ENCODE measurements at places on chromosomes 3 and 15. TPM values are rescaled to one million over a fixed set of nuclear protein-coding genes. Genes with fewer than 3 reads are reported as not detected.

DNA sequence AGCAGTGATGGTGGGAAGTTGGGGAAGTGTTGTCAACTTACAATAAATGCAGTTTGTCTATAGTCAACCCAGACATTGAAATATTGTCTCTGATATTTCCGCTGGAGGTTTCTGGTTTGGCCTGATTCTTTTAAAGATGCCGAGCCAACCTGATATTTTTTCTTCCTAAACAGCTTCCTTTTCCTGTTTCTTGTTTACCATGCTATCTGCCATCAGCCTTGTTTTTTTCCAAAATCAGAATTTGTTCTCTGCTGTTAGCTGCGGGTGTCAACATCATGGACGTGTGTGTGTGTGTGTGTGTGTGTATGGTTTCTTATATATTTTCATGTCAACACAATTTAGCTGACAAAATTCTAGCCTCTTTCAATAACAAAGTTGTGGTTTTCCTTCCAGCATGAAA lies 41.2 kb upstream of the XCR1 start:
- H3K27ac ChIP-seq: peak overlapping the region; percentile 27
- peaks cover 19% of the 10 kb centered on the region for H3K36me3 ChIP-seq
- H3K27me3 ChIP-seq: peaks cover 2% of the 10 kb centered on the region
- H3K4me1 ChIP-seq: peaks cover 54% of the 10 kb centered on the region
- peak overlapping the region; percentile 11 for H3K4me3 ChIP-seq
- no peak for DNase-seq

GRCh38 chr3:23096041-23096440 lies 107.1 kb upstream of the UBE2E2 start:
- no peak for DNase-seq
- H3K4me3 ChIP-seq: no peak overlapping the region
- H3K27me3 ChIP-seq: peaks cover 2% of the 10 kb centered on the region

DNA sequence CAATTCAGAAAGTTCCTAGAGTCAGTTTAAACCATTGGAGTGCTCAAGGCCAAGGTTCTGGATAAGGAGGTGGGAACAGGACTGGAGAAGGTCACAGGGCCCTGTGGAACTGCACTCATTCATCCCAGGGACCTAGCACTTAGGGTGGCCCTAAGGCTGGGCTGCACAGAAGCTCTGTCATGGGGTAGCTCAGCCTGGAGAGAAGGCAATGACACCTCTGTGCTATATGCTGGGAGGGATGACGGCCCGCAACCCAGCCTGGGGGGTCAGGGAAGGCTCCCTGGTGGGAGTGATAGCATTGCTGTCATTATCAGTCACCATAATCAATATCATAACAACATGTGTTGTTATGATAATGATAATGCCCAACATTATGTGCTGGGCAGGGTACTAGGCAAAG lies 13.4 kb downstream of the RBP1 start:
- H3K4me1 ChIP-seq: no peaks in the 10 kb centered on the region
- no peak for DNase-seq
- H3K36me3 ChIP-seq: no peaks in the 10 kb centered on the region
- H3K4me3 ChIP-seq: no peak overlapping the region

- H3K27me3 ChIP-seq: peaks cover 28% of the 10 kb centered on the region
- H3K27ac ChIP-seq: no peak overlapping the region
- H3K36me3 ChIP-seq: no peaks in the 10 kb centered on the region
- peak; percentile 40 for DNase-seq
Observed at GRCh38 chr15:66085128-66085527, 168.4 kb downstream of the MEGF11 start.

- peaks cover 2% of the 10 kb centered on the region for H3K4me1 ChIP-seq
- H3K27me3 ChIP-seq: no peaks in the 10 kb centered on the region
- peaks cover 18% of the 10 kb centered on the region for H3K36me3 ChIP-seq
- no peak overlapping the region for H3K4me3 ChIP-seq
- no peak overlapping the region for H3K27ac ChIP-seq
- DNase-seq: no peak
Observed at GRCh38 chr3:136949708-136950107, 8.1 kb upstream of the IL20RB start.

DNA sequence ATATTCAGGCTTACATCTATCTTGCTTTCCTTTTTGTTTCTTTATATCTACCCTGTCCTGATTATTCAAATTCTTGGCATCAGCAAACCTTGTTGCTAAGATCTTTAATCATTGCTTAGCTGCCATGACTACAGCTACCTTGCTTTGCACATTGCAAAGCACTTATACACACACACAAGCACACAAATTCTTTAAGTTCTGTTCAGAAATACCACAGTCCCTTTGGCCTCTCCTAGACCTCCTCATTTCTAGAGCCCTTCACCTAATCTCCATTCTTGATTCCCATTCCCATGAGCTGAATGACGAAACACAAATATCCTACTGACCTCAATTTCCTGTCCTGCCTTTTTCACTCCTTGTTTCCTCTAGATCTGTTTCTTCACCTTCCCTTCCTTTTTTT lies 409.6 kb downstream of the UNC13C start:
- H3K27me3 ChIP-seq: no peaks in the 10 kb centered on the region
- no peak for DNase-seq
- no peak overlapping the region for H3K27ac ChIP-seq
- no peaks in the 10 kb centered on the region for H3K4me1 ChIP-seq
- no peak overlapping the region for H3K4me3 ChIP-seq
- no peaks in the 10 kb centered on the region for H3K36me3 ChIP-seq

DNA sequence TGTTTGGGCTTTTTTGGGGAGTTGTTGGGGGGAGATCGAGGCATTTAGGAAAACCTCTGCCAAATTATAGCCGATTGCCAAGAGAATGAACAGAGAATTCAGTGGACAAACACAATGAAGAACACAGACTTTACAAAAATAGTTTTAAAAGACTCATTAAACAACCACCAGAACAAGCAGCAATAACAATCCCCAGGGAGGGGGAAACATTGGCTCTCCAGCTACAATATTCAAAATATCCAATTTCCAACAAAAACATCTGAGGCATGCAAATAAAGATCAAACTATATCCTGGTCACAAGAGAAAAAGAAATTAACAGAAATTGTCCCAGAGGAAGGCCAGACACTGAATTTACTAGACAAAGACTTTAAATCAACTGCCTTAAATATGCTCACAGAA lies 24.5 kb upstream of the ANKRD28 start:
- DNase-seq: no peak
- H3K4me3 ChIP-seq: no peak overlapping the region
- H3K36me3 ChIP-seq: no peaks in the 10 kb centered on the region
- no peak overlapping the region for H3K27ac ChIP-seq
- H3K4me1 ChIP-seq: peaks cover under 1% of the 10 kb centered on the region
- H3K27me3 ChIP-seq: peaks cover 2% of the 10 kb centered on the region

The ZBED2 gene
- 1.9 TPM for total RNA-seq

The NPAP1 gene
- total RNA-seq: not detected

The CP gene
- not detected for total RNA-seq

The SSUH2 gene
- not detected for total RNA-seq

All from activated naive CD8-positive, alpha-beta T cell treated with anti-CD3 and anti-CD28 coated beads, Interleukin-2, amount 10 ng/mL, durations not matched to agents 7 days and 5 days (primary cell).